Dermis blood vessel endothelial cell (primary cell): ENCODE measurements at places on chromosomes 5 and 9. TPM values are rescaled to one million over a fixed set of nuclear protein-coding genes. Genes with fewer than 3 reads are reported as not detected.

Gene DROSHA
- total RNA-seq = 54.5 and 85.2 TPM in 2 replicates

Gene LCN9
- not detected in 2 replicates for total RNA-seq

Gene GSN
- total RNA-seq = 350 and 1,127 TPM in 2 replicates

DNA sequence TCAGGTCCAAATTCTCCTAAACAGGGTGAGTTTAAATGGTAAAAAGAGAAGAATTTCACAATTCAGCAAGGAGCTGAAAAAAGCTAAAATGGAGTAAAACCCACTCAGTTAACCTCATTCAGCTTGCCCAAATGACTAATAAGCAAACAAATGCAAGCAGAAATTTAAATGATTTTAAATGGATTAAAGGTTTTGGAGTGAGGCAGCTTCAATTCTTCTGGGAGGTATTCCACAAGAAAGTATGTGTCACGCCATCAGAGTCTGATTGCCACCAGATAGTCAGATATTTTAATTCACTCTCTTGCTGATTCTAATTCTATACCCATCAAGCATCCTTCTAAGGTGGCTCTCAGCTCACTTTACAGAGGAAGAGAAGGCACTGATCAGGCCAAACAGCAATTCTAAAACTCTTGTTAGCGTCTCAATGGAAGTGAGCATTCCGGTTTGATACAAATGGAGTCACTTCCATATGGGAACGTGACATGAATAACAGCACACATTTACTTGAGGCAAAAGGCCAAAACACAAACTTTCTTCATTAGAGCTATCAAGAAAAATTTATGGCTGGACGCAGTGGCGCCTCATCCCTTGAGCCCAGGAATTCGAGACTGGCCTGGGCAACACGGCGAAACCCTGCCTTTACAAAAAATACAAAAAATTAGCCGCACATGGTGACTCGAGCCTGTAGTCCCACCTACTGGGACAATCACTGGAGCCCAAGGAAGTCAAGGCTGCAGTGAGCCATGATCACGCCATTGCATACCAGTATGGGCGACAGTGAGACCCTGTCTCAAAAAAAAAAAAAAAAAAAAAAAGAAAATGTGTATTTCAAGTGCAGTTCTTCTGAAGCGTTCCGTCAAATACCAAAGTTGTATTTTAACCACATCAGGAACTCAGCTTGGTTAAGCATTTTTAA is 2.0 kb downstream of the CLK4 start:
- peak; percentile 20 for DNase-seq

DNA sequence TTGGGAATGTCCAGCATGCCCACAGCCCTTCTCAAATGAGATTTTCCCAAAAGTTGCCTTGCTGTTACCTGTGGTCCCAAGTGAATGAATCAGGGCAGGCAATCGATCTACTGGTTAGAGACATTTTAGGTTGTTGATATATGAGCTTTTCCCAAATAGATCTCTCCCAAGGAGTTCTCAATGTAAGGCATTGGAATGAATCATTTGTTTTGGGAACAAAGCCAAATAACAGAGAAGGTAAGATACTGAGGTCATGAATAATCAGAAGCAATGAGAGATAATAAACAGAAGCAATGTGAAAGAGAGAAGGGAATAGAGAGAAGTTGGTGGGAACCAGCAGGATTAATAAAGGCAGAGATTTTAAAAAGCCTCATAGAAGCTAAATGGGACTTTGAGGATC is 93.6 kb upstream of the FER start:
- peak; percentile 55 for DNase-seq

DNA sequence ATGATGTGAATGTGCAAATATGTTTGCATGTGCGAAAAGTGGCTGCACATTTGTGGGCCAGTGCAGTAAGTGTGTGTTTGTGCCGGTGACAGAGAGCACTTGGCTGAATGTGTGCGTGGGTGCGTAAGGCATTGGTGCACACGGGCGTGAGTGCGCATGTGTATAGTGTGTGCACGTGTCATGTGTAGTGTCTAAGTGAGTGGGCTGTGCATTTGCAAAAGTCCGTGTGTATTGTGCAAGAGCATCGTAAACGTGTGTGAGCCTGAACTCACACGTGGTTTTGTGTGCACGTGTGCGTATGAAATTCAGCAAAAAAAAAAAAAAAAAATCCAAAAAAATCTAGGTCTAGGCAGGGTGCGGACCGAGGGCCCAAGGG is 6.5 kb upstream of the EBF1 start:
- no peak for DNase-seq

GRCh38 chr5:143440448-143441115 is 37.1 kb upstream of the NR3C1 start:
- peak; percentile 14 for DNase-seq

- no peak for DNase-seq
Measured at GRCh38 chr9:98635374-98635773, 73.4 kb downstream of the GABBR2 start.

- no peak for DNase-seq
Measured at GRCh38 chr5:65061974-65062353, 293.2 kb downstream of the CWC27 start.

DNA sequence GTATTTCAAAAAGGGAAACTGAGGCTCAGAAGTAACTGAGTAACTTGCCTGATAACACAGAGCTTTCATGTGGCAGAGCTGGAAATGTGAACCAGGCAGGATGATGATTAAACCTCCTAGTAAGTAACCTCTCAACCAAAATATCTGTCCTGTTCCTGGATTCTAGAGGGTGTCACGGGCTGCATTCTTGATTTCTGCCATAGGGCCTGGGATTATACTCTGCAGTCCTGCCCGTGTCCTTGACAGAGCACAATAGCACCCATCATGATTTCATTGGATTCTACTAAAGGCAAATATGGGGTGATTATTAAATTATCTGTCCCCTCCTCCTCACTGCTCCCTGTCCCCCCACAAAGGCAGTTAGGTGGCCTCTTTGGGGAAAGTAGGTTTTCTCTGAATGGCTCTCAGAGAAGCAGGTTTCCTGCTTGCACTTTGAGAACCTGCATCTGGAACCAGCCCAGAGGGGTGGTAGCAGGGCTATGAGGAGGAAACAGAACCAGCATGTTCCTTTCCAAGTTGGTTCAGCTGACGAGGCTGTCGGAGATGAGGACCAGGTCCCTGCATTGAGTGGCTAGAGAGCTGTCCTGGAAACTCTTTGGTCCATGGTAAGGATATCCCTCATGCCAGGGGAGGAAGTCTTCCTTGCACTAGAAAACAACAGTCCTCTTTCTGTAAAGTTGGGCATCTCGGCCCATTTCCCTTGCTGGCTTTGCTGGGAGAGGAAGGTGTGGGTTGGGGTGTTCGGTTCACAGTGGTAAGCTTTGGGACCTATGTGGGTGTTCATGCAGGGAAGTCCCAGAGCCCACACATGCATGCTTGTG is 36.6 kb downstream of the PPARGC1B start:
- DNase-seq = no peak

GRCh38 chr9:72540348-72540873 is 19.0 kb downstream of the TMC1 start:
- no peak for DNase-seq
